Stimulated activated CD8-positive, alpha-beta memory T cell treated with anti-CD3 and anti-CD28 coated beads, Interleukin-15, amount 100 ng/mL, for 24 hours (primary cell): ENCODE measurements at places on chromosomes 11 and 22.

- DNase-seq = no peak
Observed at GRCh38 chr11:44618561-44619425, 53.3 kb downstream of the CD82 start.

GRCh38 chr11:33039274-33040032, at the start of gene TCP11L1:
Gene TCP11L1 (plus strand): TSS chr11:33039572. CDS start chr11:33043774, 4,202 bp downstream.
- DNase-seq = peak; percentile 56

GRCh38 chr11:61892085-61892370, 683 bp upstream of the FADS3 start:
- DNase-seq = no peak

- DNase-seq = no peak
Observed at GRCh38 chr11:73155102-73155501, 13.0 kb upstream of the FCHSD2 start.

DNA sequence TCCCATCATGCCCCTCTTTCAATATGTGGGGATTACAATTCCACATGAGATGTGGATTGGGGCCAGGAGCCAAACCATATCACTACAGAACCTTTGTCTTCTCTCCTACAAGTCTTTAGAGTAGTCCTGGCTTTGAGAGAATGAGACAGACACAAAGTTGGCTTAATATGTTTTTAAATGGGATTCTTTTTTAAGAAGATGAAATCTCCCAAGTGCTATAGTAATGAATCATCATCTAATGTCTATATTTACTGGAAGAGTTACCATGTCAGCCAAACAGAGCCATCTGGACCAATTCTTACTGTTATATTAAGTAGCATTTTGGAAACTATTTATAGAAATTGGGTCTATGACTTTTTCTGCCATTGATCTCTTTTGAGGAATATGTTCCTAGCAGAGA, 38.1 kb upstream of the CARD18 start:
- DNase-seq = no peak

GRCh38 chr22:40855979-40856512, 393 bp downstream of the ST13 start:
- DNase-seq = peak; percentile 8

- DNase-seq = no peak
Observed at GRCh38 chr22:20324139-20324516, 4.3 kb upstream of the DGCR6L start.

DNA sequence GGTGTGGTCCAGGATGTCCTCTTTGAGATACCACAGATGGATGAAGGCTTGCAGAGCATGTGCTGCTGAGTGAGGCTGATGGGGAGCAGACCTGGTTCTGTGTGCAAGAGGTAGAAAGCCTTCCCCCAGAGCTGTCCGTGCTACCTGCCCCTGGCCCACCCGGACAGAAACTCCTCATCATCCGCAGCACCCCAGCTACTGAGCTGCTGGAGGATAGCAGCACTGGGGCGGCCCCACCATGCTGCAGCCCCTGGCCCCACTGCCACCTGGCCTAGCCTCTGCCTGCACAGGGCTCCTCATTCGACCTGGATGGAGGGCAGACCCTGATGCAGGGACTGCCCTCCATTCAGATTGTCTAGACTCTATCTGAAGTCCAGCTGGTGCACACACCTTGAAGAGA, 50.5 kb downstream of the NCAPD3 start:
- DNase-seq = no peak
